ENCODE measurements at places on chromosomes 5 and 9.

DNA sequence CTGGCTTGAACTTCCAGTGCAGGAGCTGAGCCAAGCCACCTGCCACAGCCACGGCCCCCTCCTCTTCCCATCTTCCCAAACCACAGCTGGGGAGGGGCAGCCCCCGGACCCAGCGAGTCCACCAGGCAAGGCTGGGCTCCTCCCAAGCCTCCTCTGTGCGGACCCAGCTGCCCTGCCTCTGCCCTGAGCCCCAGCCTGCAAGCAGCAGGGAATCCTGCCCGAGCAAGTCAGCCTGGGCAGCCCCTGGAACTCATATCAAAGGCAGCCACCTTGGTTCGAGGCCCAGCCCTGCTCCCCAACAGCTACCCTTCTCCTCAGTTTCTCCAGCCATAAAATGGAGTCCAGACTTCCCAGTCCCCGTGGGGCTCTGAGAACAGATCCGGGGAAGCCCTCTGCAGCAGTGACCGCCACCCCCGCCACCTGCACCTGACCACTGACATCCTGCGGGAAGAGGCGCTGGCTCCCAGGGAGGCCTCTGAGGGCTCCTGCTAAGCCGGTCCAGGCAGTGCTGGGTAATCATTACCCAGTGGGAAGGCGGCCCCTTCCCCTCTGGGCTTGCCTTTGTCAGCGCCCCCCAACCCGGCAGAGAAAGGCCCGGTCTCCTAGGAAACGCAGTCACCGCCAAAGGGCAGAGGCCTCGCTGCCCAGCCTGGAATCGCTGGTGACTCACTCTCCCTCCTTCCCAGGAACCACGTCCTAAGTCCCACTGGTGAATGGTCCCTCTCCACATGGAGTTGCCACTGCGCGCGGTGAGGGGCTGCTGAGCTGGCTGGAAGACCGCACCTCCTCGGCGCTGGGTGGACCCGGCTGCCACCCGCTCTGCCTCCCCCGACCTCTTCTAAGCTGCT is 1.5 kb downstream of the VAV2 start:
- no peak for DNase-seq

DNA sequence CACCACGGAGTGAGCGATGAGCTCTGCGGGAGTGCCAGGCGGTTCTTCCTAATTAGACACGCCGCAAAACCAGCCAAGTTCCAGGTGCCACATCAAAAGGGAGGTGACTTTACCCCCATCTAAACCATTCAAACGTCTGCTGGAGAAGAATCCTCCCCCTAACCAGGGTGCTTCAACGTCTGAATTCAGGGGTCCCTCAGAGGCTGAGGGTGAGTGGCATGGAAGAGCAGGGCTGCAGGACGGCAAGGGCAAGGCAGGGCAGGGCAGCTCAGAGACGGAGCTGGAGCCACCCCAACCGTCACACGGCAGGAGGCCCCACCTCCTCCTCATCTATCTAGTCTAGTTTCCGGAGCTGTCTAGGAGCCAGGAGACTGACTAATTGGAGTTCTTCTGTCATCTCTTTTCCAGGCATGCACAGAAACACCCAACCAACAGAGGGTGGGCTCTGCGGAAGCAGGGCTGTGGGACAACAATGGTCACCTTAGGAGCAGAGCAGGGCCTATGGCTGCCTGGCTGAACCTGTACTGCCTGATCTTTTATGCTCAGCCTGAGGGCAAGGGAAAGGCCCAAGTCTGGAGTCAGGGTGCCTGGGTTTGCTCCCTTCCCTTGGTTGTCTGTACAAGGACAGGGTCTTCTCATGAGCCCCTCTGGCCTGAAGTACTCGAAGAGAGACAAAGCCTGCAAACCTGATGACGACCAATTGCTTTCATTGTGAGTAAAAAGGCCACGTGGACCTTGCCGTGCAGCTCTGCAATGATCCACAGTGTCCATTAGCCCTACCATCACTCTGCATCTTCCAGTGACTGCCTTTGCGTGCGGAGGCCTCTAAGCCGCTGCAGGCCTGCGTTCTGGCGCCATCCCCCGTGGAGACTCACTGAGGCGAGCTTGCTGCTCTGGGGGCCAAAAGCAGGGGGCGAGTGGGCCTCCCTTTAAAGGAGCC is 81.0 kb upstream of the SLC25A51 start:
- no peak for DNase-seq

- no peak for DNase-seq
Observed at GRCh38 chr9:6564868-6565267, 80.7 kb downstream of the GLDC start.

GRCh38 chr5:172807766-172808311 is 26.2 kb upstream of the ERGIC1 start:
- DNase-seq, result no peak

DNA sequence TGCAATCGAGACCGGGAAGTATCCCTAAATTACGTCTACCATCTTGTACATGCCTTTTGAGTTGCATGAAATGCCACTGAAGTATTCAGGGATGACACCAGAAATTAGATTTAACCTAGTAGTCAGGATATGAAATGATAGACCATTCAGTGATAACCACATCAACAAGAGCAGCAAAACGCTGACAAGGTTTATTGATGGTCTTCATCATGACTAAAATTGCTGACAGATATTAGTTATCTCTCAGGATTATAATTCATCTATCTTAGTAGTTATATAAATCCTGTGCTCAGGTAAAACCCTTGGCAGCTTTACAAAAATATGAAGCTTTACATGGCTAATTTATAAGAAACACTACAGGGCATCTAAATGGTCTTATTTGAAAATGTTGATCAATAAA is 1104.7 kb downstream of the EFNA5 start:
- no peak for DNase-seq

- DNase-seq, result no peak
Observed at GRCh38 chr9:121930956-121931355, 162.2 kb downstream of the TTLL11 start.

DNA sequence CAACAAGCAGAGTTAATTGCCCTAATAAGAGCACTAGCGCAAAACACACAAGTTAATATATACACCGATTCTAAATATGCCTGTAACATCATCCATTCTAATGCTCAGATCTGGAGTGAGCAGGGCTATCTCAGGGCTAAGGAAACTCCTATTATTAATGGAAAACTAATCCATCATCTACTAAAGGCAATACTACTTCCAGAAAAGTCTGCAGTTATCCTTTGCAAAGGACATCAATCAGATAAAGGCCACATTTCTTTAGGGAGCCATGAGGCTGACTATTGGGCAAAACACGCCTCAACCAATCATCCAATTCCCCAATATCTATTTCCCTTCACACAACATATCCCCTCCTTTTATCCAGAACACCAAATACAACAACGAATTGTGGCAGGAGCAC is 1032.3 kb upstream of the NUDT12 start:
- DNase-seq, result no peak

- no peak for DNase-seq
Observed at GRCh38 chr5:82745016-82745415, 332.2 kb downstream of the TMEM167A start.

GRCh38 chr9:19988281-19988680 is 199.4 kb upstream of the SLC24A2 start:
- DNase-seq, result no peak
